ENCODE measurements at places on chromosomes 2 and 18. TPM values are rescaled to one million over a fixed set of nuclear protein-coding genes. Genes with fewer than 3 reads are reported as not detected.

CSRNP3 gene
- 1.2 TPM for total RNA-seq

DNA sequence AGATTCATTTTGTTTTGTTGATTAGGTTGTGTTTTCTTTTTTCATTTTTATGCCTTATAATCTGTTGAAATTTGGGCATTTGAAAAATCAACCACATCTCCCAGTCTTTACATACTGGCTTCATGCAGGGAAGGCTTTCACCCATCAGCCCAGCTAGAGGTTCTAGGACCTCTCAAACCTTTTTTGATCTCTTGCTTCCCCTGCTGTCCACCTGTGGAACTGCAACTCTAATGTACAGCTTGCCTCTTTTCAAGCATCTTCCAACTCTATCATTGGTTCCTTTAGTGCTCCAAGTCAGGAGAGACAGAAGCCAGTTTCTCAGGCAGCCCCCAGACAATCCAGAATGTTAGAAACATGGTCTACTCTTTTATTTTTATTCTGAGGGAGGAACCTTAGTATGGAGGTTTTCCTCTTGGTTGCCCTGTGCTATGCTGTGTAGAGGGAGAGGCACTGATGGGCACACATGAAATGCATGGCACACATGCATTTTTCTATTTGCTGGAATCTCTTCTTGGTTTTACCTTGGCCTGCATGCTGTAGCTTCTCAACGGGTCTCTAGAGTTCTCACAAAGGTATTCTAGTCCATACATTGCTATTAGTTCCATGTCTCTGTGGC, 107.2 kb upstream of the L3MBTL4 start:
- peak; percentile 55 for DNase-seq

DNA sequence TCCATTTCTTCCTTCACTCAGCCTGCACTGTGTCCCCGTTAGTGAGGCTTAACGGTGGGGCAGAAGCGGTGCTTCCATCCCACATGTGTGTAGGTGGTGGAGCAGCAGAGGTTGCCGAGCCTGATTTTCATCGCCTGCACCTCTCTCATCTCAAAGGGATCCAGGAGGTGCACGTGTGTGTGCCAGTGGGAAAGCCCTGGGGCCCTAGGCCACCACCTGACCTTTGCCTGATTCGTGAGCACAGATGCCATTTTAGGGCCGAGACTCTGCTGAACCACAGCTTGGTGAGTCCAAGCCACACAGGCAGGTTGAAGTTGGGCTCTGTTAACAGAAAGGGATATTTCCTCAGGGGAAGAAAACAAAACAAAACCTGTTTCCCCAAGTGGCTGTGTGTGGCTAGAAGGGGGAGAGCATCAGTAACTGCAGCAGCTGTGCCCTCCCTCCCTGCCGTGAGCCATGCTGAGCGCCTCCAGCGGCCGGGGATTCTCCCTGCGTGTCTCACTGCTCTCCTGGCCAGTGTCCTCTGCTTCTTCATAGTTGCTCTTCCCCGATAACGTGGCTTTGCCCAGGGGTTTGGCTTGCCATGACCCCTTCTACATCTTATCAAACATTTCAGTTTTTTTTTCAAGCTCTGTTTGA, 81.5 kb downstream of the MAPRE2 start:
- no peak for DNase-seq

DNA sequence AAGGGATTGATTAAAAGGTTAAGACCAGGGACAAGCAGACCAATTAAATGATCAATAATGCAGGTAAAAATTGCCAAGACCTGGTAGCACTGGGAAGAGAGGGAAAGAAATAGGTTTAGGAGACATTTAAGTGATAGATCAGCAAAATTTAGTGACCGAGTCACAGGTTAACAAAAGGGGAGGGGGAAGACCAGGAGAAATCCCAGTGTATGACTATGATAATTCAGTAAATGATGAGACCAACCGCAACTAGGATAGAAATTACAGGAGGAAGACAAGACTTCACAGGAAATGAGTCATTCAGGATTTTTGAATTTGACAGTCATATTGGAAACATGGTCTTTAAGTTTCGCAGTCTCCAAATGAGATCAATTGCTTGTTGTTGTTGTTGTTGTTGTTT, 62.9 kb downstream of the COBLL1 start:
- no peak for DNase-seq

GRCh38 chr2:217530392-217531090, 472.3 kb downstream of the TNS1 start:
- no peak for DNase-seq

DNA sequence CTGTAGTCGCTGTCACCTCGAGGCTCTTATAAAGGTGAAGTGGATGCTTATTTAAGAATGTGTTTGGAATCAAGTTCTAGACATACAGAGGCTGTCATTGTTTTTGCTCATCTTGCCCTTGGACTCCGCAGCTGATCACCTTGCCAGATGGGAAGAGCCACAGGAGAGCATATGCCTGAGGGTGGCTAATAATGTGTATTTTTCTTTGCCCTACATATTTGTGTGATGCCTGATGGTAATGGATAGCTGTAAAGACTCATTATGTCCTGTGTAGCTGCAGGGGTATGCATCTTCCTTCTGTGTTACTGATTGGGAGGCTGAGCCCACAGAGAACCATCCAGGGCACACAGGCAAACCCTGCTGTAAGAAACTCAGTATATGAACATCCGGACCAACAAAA, 61.7 kb downstream of the PRKCE start:
- no peak for DNase-seq

GRCh38 chr2:27074738-27075565, 3.5 kb upstream of the EMILIN1 start:
- DNase-seq = no peak

DNA sequence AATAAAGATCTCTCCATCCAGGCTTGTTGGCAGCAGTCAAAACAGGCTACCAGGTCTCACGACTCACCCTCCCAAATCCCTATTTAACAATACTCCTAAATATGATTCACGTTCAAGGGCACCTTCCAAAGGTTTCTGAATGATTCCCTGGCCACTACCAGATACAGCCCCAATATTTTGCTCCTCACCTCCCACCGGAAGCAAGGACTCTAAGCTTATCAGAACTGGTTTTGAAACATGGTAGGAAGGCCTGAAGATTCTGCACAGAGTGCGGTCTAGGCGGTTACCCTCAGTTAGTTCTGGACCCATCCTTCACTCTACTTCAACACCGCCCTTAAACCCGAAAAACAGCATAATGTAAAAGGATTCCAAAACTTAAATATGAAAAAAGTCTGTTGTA, 5.2 kb downstream of the PPP4R1 start:
- no peak for DNase-seq

DNA sequence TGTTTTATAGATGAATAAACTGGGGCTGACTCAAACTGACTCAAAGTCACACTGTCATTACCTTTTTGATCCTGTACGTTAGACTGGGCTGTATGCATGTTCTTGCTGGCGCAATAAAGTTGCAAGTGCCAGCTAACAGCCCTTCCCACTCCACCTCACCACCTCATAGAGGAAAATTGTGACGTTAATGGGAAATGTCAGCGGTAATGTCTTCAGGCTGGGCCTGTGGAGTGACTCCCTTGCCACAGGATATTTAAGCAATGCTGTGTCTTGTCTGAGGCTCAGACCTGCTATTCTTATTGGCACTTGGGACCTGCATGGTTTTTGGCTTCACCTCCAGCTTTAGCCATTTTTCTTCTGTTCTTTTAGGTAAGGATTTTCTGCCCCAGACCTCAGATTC, 25.2 kb upstream of the CASP10 start:
- DNase-seq = peak; percentile 73

All from NCI-H460 (cell line).